COR-L47 (cell line): ENCODE measurements at places on chromosomes 6 and 20.

DNA sequence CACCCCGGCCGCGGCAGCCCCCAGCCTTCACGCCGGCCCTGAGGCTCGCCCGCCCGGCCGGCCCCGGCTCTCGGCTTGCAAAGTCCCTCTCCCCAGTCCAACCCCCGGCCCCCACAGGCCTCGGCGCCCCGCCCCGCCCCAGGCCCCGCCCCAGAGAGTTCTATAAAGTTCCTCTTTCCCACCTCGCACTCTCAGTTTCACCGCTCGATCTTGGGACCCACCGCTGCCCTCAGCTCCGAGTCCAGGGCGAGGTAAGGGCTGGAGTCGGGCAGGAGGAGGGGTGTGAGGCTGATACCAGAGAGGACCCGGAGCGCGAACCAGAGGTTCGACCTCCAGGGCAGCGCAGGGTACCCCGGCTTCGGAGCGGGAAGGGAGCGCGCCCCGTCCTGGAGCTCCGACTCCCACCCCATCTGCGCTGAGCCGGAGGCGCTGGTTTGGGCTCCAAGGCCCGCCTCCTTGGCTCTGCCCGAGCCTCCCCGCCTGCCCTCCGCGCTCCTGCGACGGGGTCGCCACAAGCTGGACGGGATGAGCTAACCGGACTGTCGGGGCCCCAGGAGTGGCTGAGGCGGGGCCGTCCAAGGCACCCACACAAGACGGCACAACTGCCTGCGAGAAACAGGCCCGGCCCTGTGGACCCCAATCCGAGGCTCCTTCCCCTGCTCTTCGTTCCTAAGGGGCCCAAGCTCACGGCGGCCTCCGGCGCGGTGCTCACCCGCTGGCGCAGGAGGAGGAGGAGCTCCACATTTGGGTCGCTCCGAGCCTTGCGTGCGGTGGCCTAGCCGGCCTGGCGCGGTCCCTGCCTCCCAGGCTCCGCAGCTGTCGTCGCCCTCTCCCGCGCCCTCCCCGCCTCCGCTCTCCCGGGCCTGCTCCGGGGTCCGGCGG is at the start of gene IRF4:
Gene IRF4, plus strand, starts transcription at position 194 of the 882 bp plus-strand sequence. CDS start 1,401 bp downstream, outside the sequence.
- DNase-seq = no peak

GRCh38 chr6:150751296-150751695 is 114.2 kb upstream of the MTHFD1L start:
- DNase-seq = no peak

- no peak for DNase-seq
Observed at GRCh38 chr20:39534846-39535245, 572.7 kb downstream of the DHX35 start.

GRCh38 chr20:51034476-51034875 is 11.6 kb upstream of the KCNG1 start:
- no peak for DNase-seq

GRCh38 chr6:108671175-108671574 is 110.5 kb downstream of the FOXO3 start:
- no peak for DNase-seq

DNA sequence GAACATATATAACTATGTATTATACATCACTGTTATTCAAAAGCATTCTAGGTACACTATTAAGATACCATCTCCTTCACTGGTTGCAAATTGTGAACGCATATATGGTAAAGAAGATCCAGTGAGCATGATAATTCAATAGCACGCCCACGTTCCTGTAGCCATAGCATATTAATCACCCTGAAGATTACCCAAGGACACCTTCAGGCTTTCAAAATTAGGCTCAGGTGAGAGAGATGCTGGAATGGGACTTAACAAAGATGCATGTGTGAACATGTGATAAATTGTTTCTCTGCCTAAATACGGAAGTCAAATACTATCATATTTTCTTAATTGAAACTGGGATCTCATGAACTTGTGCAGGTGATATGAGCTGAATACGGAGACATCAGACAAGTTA is 303.5 kb downstream of the PTPRK start:
- DNase-seq = no peak

GRCh38 chr6:34922177-34922663 is 33.2 kb downstream of the ANKS1A start:
- DNase-seq = no peak

- DNase-seq = no peak
Observed at GRCh38 chr20:58702859-58703648, 10.5 kb downstream of the NPEPL1 start.

- no peak for DNase-seq
Observed at GRCh38 chr6:53834132-53834531, 39.3 kb downstream of the LRRC1 start.
